ENCODE measurements at places on chromosomes 4 and X. TPM values are rescaled to one million over a fixed set of nuclear protein-coding genes. Genes with fewer than 3 reads are reported as not detected.
A peak's percentile ranks its signal among the peaks of the same experiment; 100 is the strongest.

NUDT11 gene
- 7.3 TPM for total RNA-seq

ACE2 gene
- total RNA-seq: not detected

CT45A2 gene
- not detected for total RNA-seq

SH3RF1 gene
- total RNA-seq: 20.4 TPM

TEX13D gene
- total RNA-seq: not detected

DNA sequence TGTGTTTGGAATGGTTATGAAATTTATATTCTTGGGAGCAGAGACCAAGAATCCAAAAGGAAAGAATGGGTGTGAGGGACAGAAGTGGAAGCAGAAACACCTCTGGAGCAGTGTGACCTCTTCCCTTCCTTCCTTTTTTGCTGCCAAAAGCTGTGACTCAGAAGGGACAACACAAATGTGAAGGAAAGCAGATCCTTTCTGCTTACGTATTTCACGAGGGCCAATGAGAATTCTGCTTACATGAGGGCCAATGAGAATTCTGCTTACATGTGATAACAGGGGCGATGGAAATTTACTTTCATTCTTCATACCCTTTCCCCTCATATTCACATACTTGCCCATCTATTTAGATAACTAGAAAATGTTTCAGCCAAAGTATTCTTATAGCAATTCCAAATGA lies 404.6 kb downstream of the PRDM5 start:
- no peak for DNase-seq

DNA sequence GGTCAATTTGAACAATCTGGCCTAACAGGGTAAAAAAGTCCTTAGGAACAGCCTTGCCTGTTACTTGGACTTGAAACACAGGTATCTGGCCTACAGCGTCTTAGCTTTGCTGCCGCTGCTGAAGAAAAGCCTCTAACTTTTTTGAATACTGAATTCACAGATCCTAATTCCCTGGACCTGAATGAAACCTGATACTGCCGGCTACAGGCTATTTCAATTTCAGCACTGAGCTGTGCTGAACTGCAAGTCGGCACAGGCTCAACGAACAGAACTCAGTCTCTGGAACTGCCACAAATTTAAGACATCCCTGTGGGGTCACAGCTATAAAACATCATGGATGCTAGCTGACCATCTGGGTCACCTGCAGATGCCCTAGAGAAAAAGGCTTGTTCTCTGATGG lies 7.2 kb downstream of the NR0B1 start:
- DNase-seq: no peak

DNA sequence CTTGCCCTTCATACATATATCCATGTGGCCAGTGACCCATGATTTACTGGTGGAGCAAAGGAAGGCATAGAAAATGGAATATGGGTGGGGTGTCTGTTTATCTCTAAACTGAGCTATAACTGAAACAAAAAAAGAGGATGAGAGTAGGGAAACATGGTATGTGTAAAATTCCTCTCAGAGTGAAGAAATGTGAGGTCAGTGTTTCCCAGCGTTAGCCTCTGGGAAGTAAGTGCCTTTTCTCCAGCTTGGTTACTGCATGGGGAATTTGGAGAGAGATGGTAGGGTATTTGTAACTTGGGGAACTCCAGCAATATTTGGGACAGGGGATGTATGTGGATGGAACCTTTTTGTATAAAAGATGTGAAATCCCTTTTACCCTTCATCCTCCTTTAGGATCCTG lies 89.4 kb downstream of the AFF1 start:
- DNase-seq: no peak

DNA sequence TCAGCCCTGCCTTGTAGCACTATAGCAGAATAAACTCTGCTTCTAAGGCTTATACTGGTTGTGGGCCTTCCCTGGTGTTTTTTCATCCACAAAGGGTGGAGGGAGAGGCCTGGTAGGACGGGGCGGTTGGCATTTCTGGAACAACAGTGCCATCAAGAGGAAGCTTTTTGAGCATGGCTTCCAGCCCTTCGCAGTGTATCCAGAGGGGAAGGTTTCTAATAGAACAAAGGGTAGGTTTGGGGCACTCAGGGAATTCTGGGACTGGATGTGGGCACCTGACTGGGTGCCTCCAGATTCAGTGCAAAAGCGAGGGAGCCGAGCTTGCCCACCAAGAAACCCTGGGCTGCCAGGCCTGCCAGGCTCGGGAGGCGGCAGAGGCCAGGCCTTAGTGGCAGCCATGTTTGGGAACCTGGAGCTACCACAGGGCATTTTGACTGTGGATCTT lies 229.6 kb upstream of the AGTR2 start:
- DNase-seq: no peak

GRCh38 chr4:48431401-48431800 lies 51.7 kb upstream of the SLC10A4 start:
- DNase-seq: no peak

DNA sequence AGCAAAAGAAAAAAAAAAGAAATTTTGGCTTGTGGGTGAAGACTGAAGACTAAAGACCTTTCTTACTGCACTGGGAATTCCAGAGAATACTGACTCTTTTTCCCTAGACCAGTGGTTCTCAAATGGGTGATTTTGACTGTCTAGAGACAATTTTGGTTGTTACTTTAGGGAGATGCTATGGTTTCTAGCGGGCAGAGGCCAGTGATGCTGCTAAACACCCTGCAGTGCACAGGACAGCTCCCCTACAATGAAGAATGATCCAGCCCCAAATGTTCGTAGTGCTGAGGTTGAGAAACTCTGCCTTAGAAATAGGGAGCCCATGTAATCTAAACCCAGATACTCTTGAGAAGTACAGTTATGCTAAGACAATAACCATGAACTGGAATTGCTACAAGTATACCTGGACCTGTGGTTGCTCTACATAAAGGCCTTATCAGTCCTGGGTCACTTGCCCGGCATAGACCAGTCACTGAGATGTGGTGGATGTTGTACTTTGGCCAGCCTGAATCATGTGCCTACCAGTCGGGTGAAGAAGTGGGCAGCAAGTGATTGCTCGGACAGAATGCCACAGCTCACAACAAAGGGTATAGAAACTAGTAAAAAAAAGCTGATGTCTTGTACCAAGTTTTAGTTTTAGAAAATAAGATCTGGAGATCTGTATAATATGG lies 16.0 kb downstream of the ARHGAP10 start:
- no peak for DNase-seq

- peak; percentile 13 for DNase-seq
Measured at GRCh38 chr4:122798101-122798500, 28.5 kb upstream of the FGF2 start.

GRCh38 chr4:165872461-165873297 lies at the start of gene TLL1:
Gene TLL1 (plus strand): TSS chr4:165873237. CDS start chr4:165873905, 668 bp downstream.
- DNase-seq: peak; percentile 62

GRCh38 chrX:100926453-100926852 lies 2.3 kb downstream of the XKRX start:
- DNase-seq: no peak
